HCT116 (cell line): ENCODE measurements at places on chromosomes 4 and X.
A peak's percentile ranks its signal among the peaks of the same experiment; 100 is the strongest.

GRCh38 chrX:137915466-137915865 is 349.5 kb downstream of the ZIC3 start:
- no peak for DNase-seq

DNA sequence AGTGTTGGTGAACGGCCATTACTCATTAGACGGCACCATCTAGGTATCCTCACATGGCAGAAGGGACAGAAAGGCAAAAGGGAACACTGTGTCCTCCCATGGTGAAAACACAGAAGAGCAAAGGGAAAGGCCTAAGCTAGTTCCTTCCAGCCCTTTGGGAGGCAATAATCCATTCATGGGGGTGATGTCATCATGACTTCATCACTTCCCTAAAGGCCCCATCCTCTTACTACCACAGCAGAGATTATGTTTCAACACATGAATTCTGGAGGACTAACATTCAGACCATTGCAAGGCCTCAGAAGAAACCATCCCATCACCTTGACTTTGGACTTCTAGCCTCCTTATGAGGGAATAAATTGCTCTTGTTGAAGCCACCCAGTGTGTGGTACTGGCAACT is 238.2 kb downstream of the MGST2 start:
- DNase-seq, result no peak

- DNase-seq, result no peak
Measured at GRCh38 chrX:154013614-154014360, 5.9 kb downstream of the IRAK1 start.

GRCh38 chr4:149912000-149912399 is 96.4 kb upstream of the IQCM start:
- DNase-seq, result no peak

- DNase-seq, result peak; percentile 50
Measured at GRCh38 chr4:182975806-182976205, 58.6 kb upstream of the DCTD start.

GRCh38 chrX:129802863-129803262 is 23.1 kb downstream of the SASH3 start:
- DNase-seq, result no peak

- no peak for DNase-seq
Measured at GRCh38 chrX:35382966-35383365, 415.2 kb upstream of the MAGEB16 start.

DNA sequence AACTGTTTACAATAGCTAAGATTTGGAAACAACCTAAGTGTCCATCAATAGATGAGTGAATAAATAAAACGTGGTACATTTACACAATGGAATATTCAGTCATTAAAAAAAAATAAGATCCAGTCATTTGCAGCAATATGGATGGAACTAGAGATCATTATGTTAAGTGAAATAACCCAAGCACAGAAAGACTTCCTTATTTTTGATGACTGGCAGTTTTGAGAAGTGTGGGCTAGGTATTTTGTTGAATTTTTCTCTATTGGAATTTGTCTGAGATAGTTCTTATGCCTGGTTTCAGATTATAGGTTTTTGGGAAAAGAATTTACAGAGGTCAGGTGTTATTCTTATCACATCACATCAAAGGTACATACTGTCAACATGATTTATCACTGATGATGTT is 293.8 kb upstream of the ARSJ start:
- DNase-seq, result no peak

- peak; percentile 69 for DNase-seq
Measured at GRCh38 chr4:25908491-25908901, 5.5 kb upstream of the SMIM20 start.

DNA sequence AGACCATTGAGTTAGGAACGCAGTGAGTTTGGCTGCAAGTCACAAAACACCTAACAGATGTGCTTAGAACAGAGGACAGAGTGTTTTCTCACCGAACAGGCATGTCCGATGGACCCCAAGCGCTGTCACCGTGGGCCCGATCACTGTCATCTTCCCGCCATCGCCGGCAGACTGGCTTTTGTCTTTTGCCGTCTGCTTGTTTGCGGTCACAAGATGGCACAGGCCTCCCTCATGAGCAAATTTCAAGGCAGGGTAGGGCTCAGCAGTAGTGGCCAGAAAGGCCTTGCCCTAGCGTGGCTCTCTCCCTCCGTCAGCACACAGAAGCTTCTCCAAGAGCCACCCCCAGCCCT is 21.4 kb upstream of the MRFAP1 start:
- no peak for DNase-seq

DNA sequence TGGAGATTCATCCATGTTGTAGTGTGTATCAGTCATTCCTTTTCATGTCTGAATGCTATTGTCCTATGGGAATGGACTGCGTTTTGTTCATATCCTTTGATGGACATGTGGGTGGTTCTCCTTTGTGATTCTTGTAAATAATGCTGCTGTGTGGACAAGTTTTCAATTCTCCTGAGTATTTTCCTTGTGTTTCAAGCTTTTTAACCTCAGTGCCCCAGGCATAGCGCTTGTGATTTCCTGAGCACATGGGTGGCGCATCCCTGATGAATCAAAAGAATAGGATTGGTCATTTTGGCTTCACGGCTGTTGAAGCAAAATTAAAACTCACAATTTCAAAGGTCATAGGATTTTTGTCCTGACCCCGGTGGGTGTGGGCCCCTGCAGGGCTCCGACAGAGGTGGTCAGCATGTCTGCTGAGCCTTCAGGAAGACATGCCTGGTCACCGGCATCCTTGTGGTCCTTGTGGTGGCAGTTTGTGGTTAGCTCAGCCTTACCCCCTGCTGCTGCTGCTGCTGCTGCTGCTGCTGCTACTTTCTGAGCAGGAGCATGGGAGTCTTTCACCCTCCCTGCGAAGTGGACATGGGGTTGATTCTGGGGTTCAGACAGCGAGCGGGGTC is 30.0 kb downstream of the SHROOM2 start:
- DNase-seq, result no peak

- no peak for DNase-seq
Measured at GRCh38 chr4:159267869-159268285, 165.0 kb downstream of the RAPGEF2 start.

GRCh38 chr4:156961196-156962057 is 10.2 kb downstream of the PDGFC start:
- DNase-seq, result no peak

DNA sequence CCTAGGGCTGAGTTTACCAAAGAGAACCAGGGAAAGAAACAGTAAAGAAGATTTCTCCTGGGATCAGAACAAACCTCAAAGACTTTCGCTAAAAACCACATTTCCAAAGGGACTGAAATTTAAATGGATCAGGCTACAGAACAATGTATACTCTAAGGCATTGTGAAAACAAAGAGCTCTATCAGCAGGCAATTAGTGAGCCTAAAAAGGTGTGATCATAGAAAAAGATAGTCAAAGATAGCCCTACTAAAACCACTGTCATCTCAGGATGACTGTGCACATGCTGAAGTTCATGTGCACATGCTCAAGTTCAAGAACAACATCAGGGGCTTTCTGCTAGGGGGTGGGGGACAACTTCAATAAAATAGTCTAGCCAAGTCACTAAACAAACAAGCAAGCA is 12.9 kb upstream of the SMIM10L2A start:
- no peak for DNase-seq

DNA sequence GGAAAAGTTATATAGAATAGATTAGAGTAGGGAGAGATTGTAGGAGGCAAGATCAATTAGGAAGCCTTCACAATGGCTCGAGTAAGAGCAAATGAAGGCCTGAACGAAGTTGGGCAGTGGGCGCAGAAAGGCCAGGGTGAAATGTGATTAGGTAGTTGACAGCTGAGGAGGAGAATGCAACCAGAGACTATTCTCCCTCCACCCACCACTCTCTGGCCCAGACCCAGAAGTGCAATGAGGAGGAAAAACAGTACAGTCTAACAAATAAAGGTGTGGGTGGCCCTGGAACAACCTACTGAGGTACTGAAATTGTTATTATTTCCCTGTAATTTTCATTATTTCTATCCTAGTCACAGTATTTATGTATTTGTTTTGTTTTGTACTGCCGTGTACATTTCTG is 176.7 kb downstream of the SLC39A8 start:
- no peak for DNase-seq

GRCh38 chr4:54254116-54254914 is 25.2 kb downstream of the PDGFRA start:
- no peak for DNase-seq

DNA sequence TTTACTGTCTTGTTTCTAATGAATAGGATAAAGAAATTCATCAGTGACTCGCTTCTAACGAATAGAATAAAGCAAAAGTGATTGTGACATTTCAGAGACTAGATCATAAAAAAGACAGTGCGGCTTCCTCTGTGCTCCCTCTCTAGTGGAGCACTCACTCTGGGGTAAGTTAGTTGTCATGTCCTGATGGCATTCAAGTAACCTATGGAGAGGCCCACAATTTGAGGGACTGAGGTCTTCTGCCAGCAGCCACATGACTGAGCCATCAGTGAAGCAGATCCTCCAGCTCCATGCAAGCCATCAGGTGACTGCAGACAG is 72.4 kb downstream of the YIPF6 start:
- DNase-seq, result no peak

GRCh38 chrX:38891641-38892413 is 90.6 kb downstream of the MID1IP1 start:
- no peak for DNase-seq

GRCh38 chr4:24975510-24975909 is 55.2 kb downstream of the LGI2 start:
- DNase-seq, result no peak

DNA sequence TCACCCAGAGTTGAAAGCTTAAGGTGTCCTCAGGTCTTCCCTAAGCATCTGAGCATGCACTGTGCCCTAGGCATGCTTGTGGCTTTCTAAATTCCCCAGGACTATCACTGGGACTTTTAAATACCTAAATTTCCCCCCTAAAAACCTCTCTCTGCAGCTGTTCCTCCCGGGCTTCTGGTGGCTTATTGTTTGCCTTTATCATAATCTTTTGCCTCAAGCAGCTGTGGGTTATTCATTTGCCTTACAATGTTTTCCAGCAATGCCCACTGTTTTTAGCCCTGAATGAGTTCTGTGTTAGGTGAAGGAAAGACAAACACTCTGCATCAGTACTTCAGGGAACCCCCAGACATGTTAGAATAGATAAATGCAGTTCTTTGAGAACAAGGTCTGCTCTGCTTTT is 455.0 kb downstream of the ZIC3 start:
- DNase-seq, result no peak

DNA sequence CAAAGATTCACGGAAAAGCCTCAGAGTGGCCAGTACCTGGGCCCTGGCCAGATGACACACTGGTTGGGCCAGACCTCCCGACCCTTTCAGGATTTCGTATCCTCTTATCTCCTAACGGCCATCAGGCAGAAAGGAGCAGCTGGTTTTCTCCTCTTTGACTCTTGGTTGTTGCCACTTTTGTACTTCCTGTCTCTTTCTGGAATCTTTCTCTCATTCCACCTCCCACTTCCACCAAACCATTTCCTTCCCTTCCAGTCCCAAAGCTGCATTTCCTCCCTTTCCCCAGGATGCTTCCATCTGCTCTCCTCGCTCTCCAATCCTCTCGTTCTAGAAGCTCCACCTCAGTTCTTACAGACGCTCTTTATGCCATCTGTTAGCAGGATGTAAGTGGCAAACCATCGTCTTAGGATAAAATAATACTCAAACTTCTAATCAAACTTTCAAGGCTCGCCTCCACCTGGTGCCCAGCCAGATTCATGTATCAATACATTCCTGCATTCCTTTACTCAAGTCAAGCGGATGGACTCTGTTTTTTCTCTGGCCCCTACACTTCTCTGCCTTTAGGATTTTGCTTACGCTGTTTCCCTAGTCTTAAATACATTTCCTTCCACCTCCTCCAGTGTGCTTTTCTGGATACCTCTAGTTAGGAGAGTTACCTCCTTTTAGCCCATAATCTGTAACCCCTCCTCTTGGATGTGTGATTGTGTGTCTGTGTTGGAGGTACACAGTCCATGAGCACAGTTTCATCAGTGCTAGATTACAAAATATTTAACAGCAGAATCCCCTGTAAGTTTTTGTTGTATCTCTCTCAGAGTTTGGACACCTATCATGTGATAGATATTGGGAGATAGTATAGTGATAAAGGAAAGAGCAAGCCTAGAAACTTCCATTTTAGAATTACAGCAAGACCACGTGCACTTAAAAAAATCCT is 70.4 kb downstream of the LDB2 start:
- no peak for DNase-seq

- peak; percentile 32 for DNase-seq
Measured at GRCh38 chrX:19739683-19740082, 147.7 kb downstream of the SH3KBP1 start.

DNA sequence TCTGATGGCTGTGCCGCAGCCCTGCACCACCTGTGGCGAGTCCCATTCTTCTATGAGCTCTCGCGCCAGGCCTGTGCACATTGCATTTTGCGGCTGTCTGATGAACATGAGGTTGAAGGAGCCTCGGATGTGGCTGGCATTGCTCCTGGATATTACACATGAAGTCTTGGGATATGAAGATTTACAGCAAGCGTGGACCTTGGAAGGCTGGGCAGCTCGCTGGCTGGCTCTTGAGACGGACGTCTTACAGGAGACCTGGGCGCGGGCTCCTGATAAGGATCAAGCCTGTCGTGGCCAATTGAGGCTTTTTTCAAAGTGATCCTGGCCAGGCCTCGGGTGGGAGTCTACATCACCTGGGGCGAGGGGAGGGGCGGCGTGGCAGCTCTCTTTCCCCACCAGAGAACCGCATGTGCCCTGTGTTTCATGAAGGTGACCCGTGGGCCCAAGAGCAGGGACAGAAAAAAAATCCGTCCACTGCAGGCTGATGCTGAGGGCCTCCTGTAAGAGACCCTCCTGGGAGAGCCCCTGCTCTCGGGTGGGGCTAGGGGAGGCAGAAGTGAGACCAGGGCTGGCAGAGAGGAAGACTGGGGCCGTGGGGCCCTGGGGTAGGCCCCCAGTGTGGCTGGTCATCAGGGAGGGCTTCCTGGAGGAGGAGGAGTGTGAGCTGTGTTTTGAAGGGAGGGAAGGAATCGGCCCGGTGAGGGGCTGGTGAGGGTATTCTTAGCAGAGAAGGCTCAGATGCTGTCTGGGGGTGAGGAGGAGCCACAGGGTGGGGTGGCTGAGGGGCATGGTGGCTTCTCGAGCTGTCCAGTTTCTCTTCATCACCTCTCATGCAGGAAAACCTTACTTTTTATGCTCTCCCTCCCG is 23.6 kb downstream of the CPZ start:
- DNase-seq, result no peak

- DNase-seq, result no peak
Measured at GRCh38 chrX:3738509-3738908, 25.1 kb upstream of the PRKX start.

DNA sequence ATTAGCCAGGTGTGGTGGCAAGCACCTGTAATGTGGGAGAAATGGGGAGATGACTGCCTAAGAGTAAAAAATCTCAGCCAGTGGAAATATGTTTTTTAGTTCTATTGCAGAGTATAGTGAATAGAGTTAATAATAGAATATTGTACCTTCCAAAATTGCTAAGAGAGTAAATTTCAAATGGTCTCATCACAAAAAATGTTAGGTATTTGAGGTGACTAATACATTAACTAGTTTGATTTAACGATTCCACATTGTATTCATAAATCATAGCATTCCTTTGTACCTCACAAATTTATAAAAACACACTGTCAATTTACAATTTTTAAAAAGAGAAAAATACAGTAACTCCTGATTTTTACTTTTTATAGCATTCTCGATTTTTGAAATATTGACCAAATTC is 681.5 kb upstream of the EPHA5 start:
- DNase-seq, result no peak
